ENCODE measurements at places on chromosomes 6 and 20.

- peak; percentile 70 for DNase-seq
These were observed 16.1 kb upstream of the SERPINB1 start for GRCh38 chr6:2857580-2858337.

DNA sequence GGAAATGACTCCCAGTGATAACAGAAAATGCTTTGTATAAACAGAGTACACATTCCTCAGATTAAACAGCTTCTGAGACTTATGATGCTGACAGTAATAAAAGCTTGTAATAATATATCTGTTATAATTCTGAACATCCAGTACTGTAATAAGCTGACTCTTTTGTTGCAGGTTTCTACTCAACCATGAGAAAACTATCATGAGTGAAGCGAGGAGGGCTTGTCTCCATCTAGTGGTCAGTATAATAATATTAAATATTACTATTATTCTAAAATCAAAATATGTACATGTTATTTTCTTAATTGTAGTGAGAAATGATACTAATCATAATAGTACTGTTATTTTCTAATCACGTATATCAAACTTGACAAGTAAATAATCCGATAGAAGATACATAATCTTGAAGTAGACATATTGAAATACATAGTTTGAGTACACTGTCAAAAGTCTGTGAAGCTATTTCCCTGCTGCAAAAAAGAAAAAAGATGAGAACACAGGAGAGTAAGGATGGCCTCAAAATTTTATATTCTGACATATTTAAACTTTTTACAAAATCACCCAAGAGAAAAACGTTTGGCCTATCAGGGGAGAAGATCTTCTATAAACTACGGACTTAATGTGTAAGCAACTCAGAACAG is 183.1 kb downstream of the MOXD1 start:
- DNase-seq: no peak

DNA sequence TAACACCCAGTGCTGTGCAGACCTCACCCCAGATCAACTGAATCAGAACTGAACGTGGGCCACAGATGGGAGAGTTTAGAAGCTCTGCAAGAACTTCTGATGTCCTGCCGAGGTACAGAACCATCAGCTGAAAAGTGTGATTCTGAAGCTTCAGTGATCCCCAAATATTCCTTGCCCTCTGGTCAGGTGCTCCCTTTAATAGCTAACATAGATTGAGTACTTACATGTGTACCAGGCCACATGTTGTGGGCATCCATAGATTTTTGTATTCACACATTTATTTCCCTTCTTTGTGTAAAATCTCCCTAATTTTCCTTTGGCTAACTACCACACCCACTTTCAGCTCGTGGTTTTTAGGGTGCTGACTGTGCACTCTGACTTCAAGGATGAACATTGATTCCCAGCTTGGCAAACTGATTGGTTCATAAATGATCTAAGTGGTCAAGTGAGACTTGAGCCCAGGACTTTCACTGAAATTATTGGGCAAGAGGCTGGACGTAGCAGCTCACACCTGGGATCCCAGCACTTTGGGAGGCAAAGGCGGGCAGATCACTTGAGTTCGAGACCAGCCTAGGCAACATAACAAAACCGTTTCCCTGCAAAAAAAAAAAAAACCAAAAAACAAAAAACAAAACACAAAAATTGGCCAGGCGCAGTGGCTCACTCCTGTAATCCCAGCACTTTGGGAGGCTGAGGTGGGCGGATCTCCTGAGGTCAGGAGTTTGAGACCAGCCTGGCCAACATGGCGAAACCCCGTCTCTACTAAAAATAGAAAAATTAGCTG is 162.2 kb downstream of the BCAS1 start:
- DNase-seq: no peak

GRCh38 chr6:128655978-128656498 is 135.6 kb upstream of the PTPRK start:
- no peak for DNase-seq

DNA sequence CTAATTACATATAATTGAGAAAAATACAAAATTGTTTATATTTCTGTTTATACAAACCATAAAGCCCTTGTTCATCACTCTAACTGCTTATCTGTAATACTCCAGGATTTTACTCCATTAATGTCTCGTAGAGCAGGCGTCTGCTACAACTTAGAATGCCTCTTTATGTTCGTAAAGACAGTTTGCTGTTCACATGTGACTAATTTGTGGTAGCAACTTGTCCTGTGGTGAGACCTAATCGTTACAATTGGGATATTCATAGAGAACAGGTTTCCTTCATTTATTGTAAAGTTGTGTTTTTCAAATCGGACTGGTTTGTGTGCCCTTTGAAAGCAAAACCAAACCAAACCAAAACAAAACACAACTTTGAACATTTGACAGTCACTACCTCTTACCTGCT is 149.7 kb downstream of the ASCC3 start:
- DNase-seq: no peak

GRCh38 chr6:124873066-124873410 is 89.2 kb upstream of the RNF217 start:
- DNase-seq: no peak

- no peak for DNase-seq
These were observed 134.9 kb downstream of the SCML4 start for GRCh38 chr6:107689190-107689589.

- DNase-seq: no peak
These were observed 2.0 kb downstream of the ARMH2 start for GRCh38 chr6:24796616-24797290.

GRCh38 chr6:31556307-31556706 is 8.9 kb downstream of the NFKBIL1 start:
- no peak for DNase-seq

DNA sequence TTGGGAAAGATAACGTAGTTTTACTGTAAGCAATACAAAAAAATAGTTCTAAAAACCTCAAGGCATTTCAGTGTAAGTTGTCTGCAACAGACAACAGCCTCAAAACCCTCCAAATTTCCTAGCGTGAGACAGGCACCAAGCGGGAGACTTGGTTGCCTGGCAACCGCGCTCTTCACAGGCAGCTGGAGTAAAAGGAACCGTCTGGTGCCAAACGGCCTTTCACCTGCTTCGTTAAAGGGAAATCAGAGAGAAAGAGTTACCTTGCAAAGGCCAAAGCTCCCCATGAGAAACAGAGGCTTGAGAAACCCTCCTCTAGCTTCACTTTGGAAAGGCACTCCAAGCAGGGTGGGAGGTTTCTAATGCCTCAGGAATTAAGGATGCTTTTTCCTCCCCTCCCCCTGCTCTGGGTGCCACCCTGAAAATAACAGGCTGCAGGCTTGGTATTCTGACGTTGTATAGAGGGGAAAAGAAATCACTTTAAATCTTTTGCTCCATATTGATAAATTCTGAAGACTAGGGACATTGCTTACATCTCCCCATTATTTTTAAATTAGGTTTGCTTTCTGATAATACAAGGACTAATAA is 129.7 kb upstream of the UFL1 start:
- DNase-seq: no peak

DNA sequence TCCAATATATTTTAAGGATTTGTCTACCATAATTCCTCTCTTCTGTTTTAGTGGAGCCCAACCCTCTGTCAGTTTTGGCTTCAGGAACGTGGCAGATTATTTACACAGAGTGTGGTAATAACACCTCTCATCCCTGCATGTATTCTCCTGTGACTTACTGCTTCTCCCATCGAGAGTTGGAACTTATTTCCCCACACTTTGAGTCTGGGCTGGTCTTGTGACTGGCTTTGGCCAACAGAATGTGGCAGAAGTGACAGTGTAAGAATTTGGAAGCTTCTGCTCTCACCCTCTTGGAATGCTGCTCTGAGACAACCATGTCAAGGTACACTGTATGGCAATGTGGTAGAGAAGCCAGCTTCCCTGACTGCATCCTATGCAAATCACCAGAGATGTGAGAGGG is 407.7 kb downstream of the EPM2A start:
- no peak for DNase-seq

- peak; percentile 10 for DNase-seq
These were observed 60.2 kb upstream of the RALY start for GRCh38 chr20:33933469-33933909.

- DNase-seq: no peak
These were observed 4.1 kb upstream of the PHACTR2 start for GRCh38 chr6:143673669-143674068.

DNA sequence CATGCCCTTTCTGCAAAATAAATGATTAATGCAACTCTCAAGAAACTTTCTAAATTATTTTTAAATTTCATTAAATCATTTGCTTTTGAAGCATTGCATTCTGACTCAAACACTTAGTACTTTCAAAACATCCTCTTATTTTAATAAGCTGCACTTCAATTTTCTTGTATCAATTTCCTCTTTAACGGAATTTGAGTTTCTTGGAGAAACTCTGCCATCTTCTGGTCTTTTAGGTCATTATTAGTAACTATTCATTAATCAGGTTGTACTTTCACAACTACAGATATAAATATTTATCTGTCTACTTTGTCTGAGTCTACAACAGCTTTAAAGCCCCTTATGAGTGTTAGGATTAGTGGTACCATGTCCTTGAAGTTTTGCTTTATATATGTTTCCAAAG is 30.2 kb downstream of the TMX4 start:
- DNase-seq: no peak

- DNase-seq: no peak
These were observed 14.6 kb upstream of the HLA-F start for GRCh38 chr6:29708432-29709179.

- DNase-seq: no peak
These were observed 661.6 kb downstream of the DHX35 start for GRCh38 chr20:39623584-39624234.

GRCh38 chr20:20561172-20561571 is 151.3 kb downstream of the RALGAPA2 start:
- no peak for DNase-seq

DNA sequence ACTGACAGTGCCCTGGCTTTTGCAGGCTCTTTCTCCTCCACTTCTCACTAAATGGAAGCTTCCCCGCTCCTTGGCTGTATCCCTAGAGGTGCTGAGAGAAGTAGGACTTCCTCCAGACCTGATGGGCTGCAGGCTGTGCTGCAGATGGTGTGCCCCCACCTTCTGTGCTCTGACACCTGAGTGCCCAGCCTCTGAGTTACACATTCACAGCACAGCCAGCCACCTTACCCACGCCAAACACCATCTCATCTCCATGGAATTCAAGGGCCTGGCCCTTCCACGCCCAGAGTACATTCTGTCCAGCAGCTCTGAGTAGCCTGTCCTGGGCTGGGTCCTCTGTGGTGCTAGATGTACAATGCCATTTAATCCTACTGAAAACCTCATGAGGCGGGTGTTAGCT is 5.3 kb downstream of the SFTA2 start:
- no peak for DNase-seq

DNA sequence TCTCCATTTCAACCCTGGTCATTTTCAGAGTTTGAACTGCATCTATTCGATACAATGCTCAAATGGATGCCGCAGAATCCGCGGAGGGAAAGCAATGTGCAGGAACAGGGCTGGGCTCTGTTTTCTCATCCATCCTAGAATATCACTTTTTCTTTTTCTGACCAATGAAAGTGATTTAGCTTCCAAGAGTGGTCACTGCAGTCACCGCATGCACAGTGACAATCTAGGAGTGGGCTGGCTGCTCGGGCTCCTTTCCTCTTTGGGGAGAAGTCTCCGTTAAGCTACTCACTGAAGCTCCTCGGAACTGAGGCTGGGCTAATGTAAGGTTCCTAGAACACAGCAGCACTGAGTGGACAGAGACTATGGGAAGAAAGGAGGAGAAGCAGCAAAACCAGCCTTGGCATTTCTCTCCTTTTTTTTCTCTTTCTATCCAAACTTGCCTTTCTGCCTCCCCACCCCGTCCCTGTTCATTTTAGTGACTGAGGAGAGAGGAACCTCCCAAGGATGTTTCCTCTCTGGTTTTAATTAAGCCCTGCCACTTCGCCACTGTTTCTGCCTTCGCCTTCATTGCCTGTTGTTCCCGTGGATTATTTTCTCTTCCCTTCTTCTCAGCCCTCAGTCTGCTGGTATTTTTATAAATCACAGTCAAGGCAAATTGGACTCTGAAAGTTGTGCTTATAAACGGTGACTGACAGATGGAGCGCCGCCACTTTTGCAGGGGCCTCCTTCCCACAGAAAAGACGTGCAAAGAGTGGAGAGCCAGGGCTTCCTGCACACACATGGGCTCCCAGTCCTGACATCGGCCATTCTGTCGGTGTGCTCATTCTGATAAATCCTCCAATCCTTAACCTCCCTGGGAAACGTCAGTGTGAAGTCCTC is 41.1 kb downstream of the RAMACL start:
- DNase-seq: no peak

DNA sequence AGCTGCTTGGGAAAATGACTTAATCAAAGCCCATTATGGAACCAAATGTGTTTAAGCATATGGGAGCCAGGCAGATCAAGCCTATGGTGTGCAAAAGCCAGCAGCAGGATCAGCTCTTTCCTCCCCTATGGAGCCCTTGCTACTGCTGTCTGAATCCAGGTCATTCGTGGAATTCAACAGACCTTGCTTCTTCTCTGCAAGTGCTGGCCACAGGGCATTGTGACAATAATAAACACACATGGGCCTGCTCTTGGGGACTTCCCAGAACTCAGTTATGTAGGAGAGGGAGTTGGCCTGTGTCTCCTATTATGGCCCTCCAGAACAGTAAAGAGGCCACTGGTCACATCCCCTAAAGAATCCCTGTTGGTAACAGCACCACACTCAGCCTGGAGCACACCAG is 18.6 kb downstream of the GFOD1 start:
- DNase-seq: no peak

DNA sequence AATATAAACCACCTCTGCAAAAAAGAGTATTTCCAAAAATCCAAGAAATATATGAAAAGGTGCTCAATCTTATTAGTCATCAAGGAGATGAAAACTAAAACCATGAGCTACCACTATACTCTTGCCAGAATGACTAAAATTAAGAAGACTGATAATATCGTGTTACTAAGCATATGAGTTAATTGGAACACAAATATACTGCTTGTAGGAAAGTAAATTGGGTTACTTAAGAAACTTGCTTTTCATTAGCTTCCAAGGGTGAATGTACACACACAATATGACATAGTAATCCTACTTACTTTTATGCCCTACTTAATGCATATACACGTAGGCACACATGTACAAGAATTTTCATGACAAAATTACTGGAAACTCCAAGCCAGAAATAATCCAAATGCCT is 3.4 kb downstream of the THEMIS start:
- DNase-seq: no peak

DNA sequence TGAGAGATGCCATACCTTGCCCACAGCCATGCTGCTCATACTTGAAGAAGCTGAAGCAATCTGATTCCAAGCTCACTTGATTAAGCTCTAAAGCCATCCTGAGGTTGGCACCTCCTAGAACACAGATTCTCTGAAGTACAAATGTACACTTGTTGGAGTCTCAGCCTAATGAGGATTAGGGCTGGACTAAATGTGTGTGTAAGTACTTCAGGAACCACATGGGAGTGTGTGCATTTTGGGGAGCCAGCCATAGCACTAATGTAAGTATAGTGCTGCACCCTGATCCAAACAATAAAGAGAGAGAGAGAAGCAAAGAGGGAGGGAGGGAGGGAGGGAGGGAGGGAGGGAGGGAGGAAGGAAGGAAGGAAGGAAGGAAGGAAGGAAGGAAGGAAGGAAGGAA is 458.6 kb downstream of the MAFB start:
- DNase-seq: no peak

DNA sequence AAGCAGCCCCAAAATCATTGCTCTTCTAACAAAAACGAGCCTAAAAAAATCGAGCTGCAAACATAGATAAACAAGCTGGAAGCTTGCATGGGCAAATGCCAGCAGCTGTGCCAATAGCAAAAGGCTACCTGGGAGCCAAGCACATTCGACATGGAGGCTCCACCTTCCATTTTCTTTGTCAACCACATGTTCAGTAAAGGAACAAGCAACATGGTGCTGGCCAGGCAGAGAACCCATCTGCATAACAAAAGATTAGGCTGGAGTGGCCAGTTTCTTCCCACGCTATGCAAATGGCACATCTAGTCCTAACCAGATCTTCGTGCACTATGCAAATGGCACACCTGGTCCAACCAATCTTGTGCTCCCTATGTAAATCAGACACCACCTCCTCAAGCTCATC is 110.5 kb downstream of the KIF16B start:
- DNase-seq: no peak
